A172 (cell line): ENCODE measurements at places on chromosomes 16 and 17. TPM values are rescaled to one million over a fixed set of nuclear protein-coding genes. Genes with fewer than 3 reads are reported as not detected.

DNA sequence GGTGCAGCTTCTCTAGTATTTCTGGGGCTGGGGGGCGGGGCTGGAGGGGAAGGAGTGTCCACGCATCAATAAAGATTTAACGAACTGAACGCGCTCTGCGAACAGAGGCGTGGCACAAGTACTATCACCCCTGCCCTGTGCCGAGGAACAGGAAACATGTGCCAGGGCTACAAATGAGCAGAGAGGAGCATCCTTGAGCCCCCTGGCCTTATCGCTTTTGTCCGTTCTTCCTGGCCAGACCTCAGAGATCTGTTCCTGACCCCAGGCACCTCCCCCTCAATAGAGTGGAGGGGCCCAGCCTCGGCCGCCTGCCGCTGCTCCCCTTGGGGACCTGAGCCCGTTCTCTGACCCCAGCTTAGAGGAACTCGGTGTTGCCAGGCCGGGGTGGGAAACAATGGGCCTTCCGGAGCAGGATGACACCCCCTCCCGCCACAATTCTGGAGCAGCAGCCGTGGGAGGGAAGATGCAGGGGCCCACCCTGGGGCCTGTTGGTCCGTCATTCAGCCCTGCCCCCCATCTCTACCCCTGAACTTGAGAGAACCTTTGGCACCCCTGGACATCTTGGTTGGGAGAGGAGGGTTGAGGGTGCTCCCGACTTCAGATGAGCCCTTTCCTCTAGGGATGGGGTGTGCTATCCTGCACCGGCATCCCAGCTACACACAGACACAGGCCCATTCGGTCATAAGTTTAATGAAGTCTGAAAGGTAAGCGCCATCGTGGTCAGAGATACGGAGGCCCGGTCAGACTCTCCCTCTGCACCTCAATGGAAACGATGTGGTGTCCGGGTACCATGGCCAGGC lies 1.1 kb downstream of the NAA38 start:
- DNase-seq: no peak

GRCh38 chr16:7318686-7319085 lies 14.0 kb upstream of the RBFOX1 start:
- DNase-seq: no peak

GRCh38 chr17:42271006-42271778 lies 5.0 kb downstream of the STAT5B start:
- DNase-seq: no peak

- no peak for DNase-seq
Measured at GRCh38 chr16:1916640-1916990, 1.6 kb downstream of the HS3ST6 start.

DNA sequence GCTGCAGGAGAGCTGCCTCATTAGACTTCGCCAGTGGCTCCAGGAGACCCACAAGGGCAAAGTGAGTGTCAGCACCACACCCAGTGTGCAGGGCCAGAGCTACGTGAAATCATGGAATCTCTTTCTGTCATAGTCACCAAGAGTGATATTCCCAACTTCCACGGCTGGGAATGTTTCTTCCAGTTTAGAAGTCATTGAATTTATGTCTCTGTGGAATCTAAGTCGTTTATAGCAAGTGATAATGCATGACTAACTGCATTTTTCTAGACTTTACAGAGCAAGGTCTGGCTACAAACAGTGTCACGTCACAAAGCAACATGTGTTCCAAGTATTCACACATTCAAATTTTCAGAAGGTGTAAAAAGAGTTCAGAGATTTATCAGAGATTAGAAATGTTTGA lies 55.5 kb downstream of the SEC14L1 start:
- no peak for DNase-seq

DNA sequence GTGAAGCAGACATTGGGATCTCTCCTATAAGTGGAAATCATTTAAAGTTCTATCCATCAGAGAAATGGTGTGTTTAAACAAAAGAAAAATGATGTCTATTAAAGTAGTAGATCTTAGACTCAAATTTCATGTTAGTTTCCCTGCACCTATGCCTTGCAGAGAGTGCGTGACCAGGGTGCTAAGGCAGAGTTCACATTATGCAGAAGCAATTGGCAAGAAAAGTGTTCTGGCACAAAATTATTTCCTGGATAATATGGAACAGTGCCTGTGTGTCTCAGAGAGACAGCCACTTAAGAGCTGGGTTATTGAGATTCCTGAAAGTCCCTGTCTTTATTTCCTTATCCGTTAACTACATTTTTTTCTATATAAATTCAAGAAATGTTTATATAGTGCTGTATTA lies 457.0 kb downstream of the CDH8 start:
- no peak for DNase-seq

GRCh38 chr17:60362329-60362728 lies 29.6 kb downstream of the USP32 start:
- no peak for DNase-seq

The PDILT gene
- not detected in 2 replicates for total RNA-seq

The CDK10 gene
- 31.1 and 46.6 TPM in 2 replicates for total RNA-seq

The TEKT1 gene
- not detected in 2 replicates for total RNA-seq

The HBA2 gene
- total RNA-seq: not detected in 2 replicates

The RAB26 gene
- not detected in 2 replicates for total RNA-seq

The RCVRN gene
- total RNA-seq: not detected in 2 replicates

The MKS1 gene
- total RNA-seq: 10.3 and 16.1 TPM in 2 replicates
